NCI-H82 (cell line): ENCODE measurements at places on chromosomes 5 and 9.

GRCh38 chr9:72984991-72985390 is 32.1 kb upstream of the ALDH1A1 start:
- peak; percentile 23 for DNase-seq

DNA sequence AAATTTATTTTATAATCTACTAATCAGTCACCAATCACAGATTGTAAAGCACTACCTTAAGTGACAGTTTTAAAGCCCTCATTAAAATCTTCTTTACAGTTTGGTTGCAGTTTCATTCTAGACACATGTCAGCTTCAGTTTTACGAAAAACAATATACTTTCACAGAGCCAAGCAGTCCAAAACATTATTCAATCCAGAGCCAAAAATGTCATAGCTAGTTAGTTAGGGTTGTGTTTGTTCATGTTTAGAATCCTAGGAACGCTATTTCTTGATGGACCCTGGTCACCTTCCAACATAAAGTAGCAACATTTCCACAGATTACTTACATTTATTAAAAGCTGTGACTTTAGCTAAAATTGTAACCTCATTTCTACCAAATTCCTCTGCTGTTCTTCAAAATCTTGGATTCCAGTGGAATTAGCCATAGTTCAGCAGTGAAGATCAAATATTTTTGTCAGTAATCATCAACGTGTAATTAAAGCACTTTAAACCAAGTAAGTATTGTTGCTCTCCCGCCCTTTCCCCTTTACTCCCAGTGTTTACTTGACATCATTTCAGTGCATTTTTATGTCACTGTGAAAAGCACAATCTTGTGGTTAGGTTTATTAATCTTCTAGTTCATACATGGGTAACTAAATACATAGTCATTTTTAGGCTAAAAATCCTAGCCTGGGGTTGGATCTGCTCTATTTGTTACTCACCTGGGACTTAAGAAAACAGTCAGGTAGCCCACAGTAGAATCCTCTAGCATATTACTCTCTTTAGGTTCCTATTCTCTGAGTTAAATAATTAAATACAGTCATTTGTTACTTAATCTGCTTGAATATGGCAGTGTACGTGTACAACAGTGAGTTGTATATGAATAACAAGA is 74.3 kb downstream of the NIPBL start:
- no peak for DNase-seq

- peak; percentile 12 for DNase-seq
These were observed 141.7 kb downstream of the HTR1A start for GRCh38 chr5:63820577-63820976.

DNA sequence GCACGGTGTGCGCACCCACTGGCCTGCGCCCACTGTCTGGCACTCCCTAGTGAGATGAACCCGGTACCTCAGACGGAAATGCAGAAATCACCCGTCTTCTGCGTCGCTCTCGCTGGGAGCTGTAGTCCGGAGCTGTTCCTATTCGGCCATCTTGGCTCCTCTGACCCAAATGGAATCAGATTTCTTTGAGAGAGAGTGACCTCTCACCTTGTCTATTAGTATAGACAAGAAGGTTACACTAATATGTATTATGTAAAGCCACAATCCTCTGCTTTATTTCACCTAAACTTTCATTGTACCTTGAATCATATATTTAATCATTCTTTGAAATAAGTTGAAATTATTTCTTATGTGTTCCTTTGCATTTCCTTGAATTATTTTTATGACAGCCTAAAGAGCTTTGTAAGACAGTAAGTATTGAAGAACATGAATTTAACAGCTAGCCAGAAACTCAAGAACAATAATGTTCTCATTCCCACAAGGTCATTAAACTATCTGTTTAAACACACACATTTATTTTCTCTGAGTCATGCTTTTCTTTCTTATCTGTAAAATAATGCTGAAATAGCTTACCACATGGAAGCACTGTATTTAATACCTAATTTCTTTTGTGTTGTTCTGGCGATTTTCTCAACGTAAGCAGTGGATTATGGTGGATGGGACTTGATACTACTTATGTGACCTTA is 91.8 kb upstream of the DMRTA1 start:
- no peak for DNase-seq

DNA sequence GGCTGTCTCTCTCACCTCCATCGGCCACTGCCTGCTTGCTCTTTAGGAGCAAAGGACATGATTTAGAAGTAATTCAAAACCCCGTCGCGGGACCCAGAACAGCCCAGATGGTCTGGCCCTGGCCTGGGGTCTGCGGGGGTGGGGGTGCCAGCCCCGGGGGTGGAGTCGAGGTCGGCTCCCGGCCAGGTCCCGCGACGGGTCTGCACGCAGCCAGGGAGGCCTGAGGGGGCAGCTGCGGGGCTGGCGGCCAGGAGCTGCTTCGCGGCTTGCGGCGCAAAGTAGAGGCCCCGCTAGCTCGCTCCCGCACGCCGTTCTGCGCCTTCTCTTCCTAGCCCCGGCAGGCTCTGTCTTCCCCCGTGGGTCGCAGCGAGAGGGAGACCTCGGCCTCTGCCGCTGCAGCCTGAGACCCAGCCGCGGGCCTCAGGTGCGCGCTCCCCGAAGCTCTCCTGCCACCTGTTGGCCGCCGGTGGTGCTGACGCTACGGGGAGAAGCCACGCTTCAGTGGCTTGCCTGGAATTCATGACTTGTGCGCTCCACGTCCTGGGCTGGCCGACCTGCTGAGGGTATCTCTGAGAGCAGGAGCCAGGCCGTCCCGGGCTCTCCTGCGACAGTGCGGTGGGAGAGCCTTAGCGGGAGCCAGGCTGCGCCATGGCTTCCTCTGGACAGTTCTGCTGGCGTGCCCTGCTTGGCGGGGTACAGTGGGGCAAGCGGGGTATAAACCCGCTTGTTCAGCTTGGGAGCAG is 157.2 kb upstream of the PITX1 start:
- DNase-seq, result peak; percentile 87

GRCh38 chr5:16673241-16674201 is 56.7 kb upstream of the RETREG1 start:
- DNase-seq, result peak; percentile 37

- no peak for DNase-seq
These were observed 50.5 kb upstream of the DHFR start for GRCh38 chr5:80705216-80705769.

- DNase-seq, result no peak
These were observed 193.8 kb upstream of the ACTBL2 start for GRCh38 chr5:57676222-57677098.

GRCh38 chr9:115978659-115979096 is 174.9 kb upstream of the PAPPA start:
- DNase-seq, result no peak

GRCh38 chr9:89428901-89429890 is 68.7 kb downstream of the SEMA4D start:
- DNase-seq, result no peak

DNA sequence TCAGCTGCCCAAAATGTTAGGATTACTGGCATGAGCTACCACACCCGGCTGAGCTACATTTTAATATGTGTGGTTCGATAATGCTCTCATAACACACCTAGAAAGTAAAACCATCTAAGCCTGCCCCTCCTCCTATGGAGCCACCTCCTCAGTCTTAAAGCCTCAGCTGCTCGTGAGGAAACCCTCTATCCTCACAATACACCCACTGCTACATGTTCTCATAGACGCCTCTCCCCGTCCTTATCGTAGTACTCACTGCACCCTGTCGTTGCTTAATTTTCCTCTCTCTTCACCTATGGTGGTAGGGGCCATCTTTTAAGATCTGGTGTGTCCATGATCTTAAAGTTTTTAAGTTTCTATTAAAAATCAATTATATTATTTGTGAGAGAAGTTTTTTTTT is 72.9 kb downstream of the RCL1 start:
- DNase-seq, result no peak

- DNase-seq, result no peak
These were observed 820 bp upstream of the CFAP90 start for GRCh38 chr5:7851617-7852289.

DNA sequence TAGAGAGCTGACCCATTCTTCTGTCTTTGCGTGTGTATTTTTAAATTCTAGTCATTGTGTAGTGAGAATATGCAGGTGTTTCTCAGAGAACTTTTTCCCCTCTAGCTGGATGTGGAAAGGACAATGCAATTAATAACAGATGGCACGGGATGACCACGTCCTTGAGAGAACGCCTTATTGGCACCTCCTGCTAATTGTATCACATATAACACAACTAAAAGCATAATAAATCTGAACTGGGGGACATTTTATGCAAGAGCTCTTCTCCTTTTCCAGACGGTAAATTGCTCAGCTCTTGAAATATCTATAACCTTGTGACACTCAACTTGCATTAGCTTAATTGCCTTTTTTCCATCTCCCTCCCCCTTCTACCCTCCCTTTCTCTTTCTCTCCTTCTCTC is 62.9 kb upstream of the IZUMO3 start:
- peak; percentile 73 for DNase-seq

- no peak for DNase-seq
These were observed 145.5 kb upstream of the MAP3K1 start for GRCh38 chr5:56669534-56670483.

DNA sequence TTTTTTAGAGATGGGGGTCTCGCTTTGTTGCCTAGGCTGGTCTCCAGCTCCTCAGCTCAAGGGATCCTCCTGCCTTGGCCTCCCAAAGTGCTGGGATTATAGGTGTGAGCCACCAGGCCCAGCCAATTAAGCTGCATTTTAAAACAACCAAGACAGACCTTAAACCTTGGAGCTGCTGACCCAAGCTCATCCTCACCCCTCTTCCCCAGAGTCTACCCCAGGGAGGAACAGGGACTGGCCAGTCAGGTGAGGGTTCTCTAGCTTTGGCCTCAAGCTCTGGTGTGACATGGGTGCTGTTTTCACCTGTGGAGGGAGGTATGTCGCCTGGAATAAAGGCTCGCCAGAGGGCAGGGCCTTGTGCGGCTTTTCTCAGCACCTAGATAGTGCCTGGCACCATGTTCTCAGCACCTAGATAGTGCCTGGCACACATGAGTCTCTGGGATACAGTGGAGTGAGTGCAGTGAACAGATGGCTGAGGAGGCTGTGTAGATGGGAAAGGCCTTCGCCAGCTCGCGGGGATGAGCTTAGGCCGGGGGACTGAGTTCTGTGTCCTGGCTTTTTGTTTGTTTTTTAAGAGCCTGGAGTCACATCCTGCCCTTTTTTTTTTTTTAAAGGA is 7.4 kb downstream of the CDK9 start:
- DNase-seq, result peak; percentile 75
